HFFc6 (cell line): ENCODE measurements at places on chromosomes 5 and 9. TPM values are rescaled to one million over a fixed set of nuclear protein-coding genes. Genes with fewer than 3 reads are reported as not detected.
A peak's percentile ranks its signal among the peaks of the same experiment; 100 is the strongest.

RLN2 gene
- total RNA-seq = not detected in 3 replicates

RBM22 gene
- total RNA-seq = 32.7 to 42.8 TPM (median 35.1 TPM) in 3 replicates

RNF44 gene
- total RNA-seq = 9.6 to 14.1 TPM (median 13.4 TPM) in 3 replicates

DNA sequence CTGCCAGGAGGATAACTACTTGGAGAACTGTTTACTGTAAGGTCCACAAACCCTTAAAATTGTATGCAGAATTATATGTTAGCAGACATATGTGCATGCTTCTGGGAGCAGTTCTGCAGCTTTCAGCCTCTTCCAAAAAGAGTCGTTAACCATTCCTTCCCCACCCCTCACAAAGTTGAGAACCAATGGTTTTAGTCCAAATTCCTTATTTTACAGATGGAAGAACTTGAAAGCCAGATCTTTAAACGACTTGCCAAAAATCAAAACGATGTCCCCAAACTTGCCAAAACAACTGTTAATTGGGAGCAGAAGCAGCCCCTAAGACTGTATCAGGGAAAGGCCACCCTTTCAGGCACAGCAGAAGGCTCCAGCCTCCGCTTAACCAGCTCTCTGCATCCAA is 266.4 kb upstream of the ANKRD55 start:
- no peak for DNase-seq

GRCh38 chr5:93164690-93165089 is 416.3 kb downstream of the NR2F1-AS1 start:
- DNase-seq = peak; percentile 78

- no peak for DNase-seq
Measured at GRCh38 chr9:127767909-127768331, 10.5 kb downstream of the SH2D3C start.

DNA sequence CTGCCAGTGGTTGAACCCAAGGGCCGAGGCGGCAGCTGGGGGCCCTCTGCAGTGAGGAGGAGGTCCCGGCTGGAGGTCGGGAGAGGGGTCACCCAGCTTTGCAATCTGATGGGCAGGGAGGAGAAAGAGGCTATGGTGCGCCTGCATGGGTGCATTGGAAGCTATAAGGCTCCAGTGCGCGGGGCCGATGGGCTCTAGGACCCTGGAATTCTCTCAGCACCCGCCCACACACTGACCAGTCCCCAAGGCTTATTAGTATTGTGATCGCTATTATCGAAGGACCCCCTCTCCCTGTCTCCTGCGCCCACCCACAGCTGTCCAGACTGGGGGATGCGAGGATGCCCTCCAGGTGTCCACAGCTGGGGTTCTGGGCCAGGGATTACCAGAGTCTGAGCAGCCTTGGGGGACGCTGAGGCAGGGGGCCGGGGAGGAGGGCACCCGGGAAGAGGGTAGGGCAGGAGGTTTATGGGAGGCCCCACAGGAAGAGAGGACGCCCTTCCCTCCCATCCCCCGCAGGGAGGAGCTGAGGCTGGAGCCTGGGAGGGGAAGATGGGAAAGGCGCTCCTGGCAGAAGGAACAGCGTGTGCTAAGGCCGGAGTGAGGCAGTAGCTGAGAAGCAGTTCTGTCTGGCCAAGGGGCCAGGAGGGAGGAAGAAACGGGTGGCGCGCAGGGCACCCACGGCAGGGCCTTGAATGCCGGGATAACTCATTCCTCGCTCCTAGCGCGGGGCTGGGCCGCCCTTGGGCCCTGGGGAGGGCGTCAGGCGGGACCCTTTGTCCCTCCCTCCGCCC is 24.2 kb downstream of the C9orf50 start:
- peak; percentile 57 for DNase-seq

DNA sequence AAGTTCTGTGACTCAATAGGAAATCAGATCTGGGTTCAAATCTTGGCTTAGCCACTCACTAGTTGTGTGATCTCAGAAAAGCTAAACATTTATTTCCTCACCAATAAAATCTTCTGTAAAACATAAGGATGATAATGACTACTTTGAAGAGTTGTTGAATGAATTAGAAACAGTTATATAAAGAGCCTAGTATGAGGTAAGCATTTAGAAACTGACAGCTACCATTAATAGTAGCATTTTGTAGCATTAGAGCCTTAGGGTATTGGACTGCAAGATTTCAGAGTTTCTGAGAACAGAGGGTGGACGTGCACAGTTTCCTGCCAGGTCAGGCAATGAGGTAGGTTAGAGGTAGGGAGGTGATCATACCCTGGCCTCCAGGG is 293.2 kb downstream of the CWC27 start:
- DNase-seq = no peak

DNA sequence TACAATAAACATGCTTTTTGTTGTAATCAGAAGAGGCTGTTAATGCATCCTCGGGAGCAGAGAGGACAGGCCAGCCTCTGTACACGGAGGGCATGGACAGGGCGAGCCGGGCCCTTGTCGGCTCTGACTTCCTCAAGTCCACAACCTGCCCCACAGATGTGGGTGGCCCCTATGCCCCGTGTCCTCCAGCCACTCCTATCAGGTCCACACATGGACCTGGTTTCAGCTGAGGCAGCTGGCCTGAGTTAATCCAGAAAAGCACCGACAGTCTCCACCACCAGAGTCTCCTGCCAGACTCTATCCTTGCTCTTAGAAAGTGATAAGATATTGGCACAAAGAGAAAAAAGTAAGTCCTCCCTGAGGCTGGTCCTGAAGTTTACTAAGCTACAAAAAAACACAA is 52.4 kb upstream of the PHYKPL start:
- DNase-seq = no peak

GRCh38 chr9:2321523-2322148 is 300.0 kb upstream of the VLDLR start:
- DNase-seq = no peak

GRCh38 chr9:129785866-129786265 is 17.1 kb upstream of the TOR1B start:
- peak; percentile 11 for DNase-seq

GRCh38 chr9:95189251-95190098 is 128.0 kb downstream of the FANCC start:
- no peak for DNase-seq

GRCh38 chr5:14944350-14944739 is 72.8 kb upstream of the ANKH start:
- DNase-seq = no peak

DNA sequence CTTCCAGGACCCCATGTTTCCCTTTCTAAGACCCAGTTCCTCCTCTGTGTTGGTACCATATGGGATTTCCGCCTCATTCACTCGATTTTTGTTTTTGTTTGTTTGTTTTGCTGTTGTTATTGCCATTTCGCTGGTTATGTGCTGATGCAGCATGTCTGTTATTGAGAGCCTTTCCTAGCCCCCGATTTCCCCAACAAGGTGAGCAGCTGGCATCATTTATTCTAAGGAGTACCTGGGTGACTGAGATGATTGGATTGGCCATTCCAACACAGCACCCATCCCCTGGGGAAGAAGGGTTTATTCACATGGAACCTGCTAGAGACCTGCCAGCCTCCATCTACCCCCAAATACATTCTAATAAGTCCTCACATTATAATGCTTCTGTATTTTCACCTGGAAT is 2.7 kb downstream of the GLRA1 start:
- DNase-seq = no peak

- no peak for DNase-seq
Measured at GRCh38 chr5:54756301-54756700, 229.1 kb downstream of the ESM1 start.

GRCh38 chr5:135569755-135570452 is 8.9 kb downstream of the CXCL14 start:
- peak; percentile 21 for DNase-seq
